ENCODE measurements at places on chromosomes 6 and 20.
A peak's percentile ranks its signal among the peaks of the same experiment; 100 is the strongest.

GRCh38 chr6:48388044-48388443, 277.0 kb upstream of the PTCHD4 start:
- DNase-seq: no peak

- no peak for DNase-seq
These were observed 391.8 kb upstream of the MMS22L start for GRCh38 chr6:97674802-97675201.

GRCh38 chr6:138264372-138264880, 46.1 kb upstream of the PBOV1 start:
- no peak for DNase-seq

DNA sequence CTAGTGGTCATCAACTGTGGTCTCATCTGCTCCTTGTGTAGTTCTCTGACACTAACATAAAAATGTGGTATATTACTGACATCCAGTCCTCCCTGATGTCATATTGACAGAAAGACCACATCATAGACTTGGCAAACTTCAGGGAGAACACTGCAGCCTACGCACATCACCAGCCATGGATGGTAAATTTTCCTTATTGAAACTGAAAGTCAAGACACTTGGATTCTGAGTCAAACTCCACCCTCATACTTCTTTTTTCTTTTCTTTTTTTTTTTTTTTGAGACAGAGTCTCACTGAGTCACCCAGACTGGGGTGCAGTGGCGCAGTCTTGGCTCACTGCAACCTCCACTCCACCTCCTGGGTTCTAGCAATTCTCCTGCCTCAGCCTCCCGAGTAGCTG, 25.4 kb downstream of the NDRG3 start:
- DNase-seq: no peak

- DNase-seq: no peak
These were observed 15.4 kb upstream of the FAM110A start for GRCh38 chr20:818001-818664.

DNA sequence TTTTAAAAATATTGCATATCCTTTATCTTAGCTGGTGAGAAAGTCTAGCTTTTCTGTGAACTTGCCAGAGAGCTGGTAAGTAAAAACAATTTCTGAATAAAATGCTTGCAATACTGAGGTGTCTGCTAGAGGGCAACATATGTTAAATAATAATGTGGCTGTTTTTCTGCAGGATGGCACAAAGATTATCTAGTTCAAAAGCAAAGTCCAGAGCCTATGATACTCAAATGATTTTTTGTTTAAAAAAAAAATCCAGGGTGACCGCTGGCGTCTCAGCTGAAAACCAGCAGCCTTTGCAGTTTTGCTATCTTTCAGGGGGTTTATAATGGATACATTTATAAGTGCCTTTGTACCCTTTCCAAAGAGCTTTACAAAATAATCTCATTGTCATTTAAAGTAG, 194.9 kb downstream of the PHACTR1 start:
- DNase-seq: peak; percentile 50

DNA sequence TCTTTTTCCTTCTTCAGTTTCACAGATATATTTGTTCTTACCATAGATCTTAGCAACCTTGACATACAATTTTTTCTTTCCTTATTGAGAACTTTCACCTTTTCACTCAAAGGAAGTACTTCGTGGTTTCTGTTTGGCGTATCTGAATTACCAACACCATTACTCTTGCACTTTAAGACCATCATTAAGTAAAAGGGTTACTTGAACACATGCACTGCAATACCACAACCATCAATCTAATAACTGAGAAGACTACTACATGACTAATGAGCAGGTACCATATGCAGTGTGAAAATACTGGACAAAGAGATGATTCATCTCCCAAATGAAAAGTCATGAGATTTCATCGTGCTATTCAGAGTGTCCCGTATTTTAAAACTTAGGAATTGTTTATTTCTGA, 21.7 kb upstream of the SENP6 start:
- no peak for DNase-seq

DNA sequence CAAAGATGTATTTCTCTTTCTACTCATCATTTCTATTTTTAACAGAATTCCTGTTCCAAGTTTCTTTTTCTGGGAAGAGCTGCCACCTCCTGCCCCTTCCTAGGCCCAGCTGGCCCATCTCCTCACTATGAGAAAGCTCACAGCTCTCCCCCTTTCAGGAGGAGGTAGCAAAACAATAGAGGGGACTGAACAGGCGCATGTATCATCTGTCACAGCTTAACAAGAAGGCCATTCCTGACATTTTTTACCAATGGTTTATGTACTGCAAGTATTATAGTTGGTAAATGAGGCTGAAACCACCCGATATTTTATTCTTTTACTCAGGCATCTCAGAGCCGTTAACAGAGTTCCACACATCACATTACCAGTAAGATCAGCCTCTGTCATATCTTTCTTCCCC, 103.7 kb upstream of the MTHFD1L start:
- no peak for DNase-seq

Measured in erythroblast (primary cell).